ENCODE measurements at places on chromosomes 1 and 21.

GRCh38 chr1:9294405-9294773 is 1.7 kb downstream of the SPSB1 start:
- DNase-seq: no peak

DNA sequence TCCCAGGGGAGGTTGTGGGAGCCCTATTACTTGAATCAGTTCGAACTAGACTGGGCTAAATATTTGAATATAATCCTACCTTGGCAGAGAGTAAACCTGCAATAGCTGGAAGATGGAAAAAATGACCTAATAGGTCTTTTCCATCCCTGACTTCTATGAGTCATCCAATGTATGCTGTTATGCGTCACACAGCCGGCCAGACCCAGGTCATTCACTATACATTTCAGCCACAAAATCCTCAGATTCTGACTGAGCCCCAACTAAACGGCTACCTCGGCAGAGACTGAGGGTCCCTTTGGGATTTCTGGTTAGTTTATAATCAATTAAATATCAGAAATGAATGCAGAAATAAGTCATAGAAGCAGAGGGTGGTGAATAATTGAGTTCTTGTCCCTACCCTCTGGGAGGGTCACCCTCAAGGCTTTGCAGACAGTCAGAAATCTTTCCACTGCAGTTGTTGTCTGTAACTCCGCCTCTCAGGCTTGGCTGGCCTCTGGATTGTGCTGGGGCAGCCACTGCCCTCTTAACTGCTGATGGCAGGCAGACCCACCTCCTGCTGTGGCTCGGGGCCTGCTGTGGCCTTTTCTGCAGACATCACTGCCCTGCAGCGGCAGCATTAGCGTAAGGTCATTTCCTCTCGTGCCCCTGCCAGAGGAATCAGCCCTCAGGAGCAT is 240.5 kb downstream of the TGFB2 start:
- DNase-seq: peak; percentile 37

GRCh38 chr1:211328866-211329475 is 2.3 kb downstream of the TRAF5 start:
- no peak for DNase-seq

- no peak for DNase-seq
These were observed 353.6 kb downstream of the BRINP3 start for GRCh38 chr1:190124068-190124467.

DNA sequence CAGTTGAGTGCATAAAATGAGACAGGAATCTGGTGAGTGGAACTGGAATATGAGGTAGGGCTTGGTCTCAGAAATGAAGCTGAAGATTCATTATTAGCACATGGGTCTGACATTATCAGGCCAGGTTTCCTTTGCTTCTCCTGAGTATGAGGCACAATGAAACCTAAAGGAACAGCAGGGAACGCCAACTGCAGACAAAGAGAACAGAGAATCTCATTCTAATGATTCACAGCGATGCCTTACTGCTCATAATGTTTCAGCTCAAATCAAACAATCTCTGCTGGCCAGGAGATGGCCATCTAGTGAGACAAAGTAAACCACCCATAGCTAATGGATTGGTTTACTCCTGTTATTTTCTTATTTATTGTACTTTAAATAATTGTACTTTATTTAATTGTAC is 133.5 kb downstream of the C1orf21 start:
- no peak for DNase-seq

GRCh38 chr1:78360584-78360983 is 130.2 kb upstream of the PTGFR start:
- DNase-seq: no peak

DNA sequence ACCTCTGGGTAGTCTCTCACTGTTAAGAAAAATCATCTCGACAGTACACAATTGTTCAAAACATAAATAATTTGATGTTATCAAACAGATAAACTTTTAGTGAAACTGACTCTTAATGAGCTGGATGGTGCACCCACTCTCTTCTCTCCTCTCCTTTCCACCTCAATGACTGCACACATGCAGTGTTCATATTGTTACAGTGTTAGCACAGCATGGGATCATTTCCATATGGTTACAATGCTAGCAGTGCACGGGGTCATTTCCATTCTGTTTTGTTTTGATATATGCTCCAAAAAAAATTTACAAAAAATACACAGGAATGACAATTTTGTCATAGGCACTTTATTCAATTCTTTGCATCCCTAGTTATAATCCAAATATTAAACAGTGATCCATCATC is 26.4 kb upstream of the RNF187 start:
- DNase-seq: no peak

DNA sequence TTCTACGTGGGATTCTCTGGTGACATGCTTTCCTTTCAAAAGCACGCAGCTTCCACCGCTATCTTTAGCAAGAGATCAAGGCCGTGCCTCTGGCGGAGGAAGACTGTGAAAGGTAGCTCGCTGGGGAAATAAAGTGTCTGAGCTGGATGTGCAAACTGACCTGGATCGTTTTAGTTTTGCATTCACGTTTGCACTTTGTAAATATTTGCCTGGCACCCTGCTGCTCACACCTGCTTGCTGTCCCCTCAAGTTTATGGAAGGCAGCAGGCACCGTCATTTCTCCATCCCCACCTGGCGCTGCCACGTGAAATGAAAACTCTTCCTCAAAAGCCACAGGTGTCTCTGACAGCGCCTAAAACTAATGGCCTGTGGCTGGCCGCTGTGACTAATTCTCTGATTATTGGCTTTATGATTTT is 44.0 kb upstream of the TARDBP start:
- no peak for DNase-seq

DNA sequence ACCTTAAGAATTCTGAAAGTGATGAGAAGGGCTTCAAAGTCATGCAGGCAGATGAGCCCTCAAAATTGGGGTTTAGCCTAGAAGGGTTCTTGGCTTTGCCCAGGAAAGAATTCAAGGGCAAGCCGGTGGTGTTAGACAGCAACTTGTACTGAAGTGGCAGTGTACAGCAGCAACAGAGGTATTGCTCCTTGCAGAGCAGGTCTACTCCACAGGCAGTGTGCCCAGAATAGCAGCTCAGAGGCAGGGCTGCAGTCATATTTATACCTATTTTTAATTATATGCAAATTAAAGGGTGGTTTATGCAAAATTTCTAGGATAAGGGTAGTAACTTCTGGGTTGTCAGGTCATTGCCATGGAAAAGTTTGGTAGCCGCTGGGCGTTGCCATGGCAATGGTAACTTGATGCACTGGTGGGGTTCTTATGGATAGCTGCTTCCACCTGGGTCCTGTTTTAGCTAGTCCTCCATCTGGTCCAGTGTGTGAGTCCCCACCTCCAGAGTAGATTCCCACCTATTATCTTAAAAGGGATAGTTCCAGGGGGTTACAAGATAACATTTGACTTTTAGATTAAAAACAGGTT is 57.9 kb upstream of the CR2 start:
- no peak for DNase-seq

GRCh38 chr1:205188098-205188497 is 23.4 kb downstream of the DSTYK start:
- no peak for DNase-seq

GRCh38 chr1:63328781-63329180 is 6.4 kb downstream of the FOXD3 start:
- no peak for DNase-seq

- no peak for DNase-seq
These were observed 17.7 kb upstream of the ZSCAN20 start for GRCh38 chr1:33454646-33455282.

DNA sequence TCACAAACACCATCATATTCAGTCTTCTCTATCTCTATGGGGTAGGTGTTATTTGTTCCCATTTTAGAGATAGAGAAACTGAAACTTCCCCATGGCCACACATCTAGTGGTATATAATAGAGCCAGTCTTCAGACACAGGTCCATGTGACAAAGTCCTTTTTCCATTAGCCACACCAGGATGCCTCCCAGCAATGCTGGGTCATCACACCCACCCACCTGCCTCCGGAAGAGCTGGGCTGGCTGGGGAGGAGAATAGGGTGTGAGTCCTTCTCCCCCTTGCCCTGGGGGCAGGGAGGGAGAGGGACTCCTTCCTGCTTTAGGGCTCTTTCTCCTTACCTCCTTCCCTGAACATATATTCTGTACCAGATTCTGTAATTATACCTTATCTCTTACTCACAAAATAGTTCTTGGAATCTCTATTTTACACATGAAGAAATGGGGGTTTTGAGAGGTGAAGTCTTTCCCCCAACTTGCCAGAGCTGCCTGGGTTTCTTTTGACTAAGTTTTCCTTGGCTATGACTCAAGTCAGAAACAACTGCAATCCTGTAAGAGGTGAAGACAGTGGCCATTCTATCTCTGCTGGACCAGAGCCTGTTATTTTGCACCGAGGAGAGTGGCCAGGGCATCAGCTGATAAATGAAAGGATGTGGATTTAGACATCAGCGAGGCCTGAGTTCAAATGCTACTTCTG is 30.0 kb downstream of the SOX13 start:
- DNase-seq: no peak

DNA sequence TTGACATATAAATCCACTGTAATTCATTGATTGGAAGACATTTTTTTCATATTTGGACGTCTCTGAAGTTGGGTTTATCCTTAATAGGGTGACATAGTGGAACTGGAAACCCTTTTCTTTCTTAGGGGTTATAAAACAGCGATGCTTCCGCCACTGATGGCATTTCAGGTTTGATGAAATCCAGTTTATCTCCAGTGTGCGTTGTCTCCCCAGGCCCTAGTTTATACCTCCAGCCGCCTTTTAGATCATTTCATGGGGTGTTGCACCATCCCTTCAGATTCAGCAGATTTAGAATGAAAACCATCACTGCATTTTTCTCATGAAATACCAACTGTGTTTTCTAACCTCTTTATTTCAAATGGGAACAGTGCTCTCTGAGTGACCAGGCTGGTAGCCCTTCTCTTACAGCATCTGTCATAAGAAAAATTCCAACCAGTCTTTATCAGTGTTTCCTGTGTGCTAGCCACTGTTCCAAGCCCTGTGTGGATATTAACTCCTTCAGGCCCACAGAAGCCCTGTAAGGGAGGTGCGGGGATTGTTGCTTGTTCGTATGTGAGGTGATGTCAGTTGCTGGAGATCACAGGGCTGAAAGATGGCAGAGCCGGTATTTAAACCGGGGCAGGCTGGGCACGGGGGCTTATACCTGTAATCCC is 19.0 kb downstream of the H6PD start:
- DNase-seq: no peak

DNA sequence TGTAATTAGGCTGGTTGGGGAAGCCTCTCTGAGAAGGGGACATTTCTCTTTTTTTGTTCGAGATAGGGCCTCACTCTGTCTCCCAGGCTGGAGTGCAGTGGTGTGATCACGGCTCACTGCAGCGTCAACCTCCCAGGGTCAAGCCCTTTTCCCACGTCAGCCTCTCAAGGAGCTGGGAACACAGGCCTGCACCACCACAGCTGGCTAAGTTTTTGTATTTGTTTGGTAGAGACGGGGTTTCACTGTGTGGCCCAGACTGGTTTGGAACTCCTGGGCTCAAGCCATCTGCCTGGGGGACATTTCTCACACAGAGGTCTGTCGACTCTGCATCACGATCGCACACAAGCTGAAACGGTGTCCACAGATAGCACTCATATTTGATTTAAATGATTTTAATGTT is 39.7 kb downstream of the HUNK start:
- no peak for DNase-seq

GRCh38 chr1:12076425-12077005 is 13.4 kb downstream of the TNFRSF8 start:
- DNase-seq: no peak

DNA sequence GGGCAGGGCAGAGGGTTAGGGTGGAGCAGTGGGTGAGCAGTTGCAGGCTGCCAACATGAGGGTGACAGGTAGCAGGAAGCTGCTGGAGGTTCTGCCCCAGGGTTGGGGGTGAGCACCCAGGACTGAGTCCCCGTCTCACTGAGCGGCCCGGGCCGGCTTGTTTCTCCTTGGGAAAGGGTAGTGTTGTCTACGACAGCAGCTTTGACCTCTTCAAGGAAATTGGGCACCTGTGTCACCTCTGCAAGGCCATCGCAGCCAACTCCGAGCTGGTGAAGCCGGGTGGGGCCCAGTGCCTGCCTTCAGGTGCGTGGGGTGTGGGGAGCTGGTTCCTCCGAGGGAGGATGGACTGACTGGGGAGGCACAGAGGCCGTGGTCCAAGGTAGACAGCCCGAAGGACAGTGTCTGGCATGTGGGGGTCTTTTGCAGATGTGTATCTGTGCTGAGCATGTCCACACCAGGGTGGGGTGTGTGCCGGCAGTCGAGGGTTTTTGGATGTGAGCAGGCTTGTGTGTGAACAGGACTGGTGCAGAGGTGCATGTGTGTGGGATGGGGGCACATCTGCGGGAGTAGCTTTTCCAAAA is 51.9 kb downstream of the DISP3 start:
- DNase-seq: no peak

- DNase-seq: no peak
These were observed 106.6 kb upstream of the POU3F1 start for GRCh38 chr1:38153066-38153777.

DNA sequence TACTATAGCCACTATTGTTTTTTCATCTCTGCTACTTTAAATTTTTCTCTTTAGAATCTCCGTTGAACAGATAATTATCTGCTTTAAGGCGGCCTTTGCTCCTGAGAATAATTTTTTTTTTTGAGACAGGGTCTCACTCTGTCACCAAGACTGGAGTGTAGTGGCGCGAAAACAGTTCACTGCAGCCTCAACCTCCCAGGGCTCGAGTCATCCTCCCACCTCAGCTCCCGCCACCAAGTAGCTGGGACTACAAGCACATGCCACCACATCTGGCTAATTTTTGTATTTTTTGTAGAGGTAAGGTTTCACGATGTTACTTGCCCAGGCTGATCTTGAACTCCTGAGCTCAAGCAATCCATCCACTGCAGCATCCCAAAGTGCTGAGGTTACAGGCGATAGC is 28.6 kb downstream of the TRIT1 start:
- no peak for DNase-seq

DNA sequence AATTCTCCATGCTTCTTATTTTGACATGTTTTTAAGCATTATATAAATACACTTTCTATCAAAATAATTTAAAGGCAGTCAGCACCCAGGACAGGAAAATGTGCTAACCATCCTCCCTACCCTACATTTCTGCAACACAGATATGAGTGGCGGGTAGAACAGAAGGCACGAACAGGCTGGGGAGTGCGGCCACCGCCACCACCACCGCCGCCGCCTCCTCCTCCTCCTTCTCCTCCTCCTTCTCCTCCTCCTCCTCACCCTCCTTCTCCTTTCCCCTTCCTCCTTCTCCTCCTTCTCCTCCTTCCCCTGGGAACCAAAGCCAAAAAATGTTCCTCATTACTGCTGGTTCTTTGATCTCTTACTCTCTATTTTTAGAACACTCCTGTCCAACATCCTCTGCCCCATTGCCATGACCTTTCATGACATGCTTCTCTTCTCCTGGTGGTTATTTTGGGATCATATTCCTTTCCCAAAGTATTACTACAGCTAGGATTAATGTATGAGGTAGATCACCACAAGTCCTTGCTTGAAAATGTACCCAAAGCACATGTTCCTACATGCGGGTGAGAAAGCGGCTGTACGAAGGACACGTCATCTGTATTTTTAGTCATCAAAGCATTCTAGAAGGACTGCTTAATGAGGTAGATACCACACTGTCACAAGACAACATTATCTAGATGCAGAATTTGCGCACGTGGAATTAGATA is 24.5 kb upstream of the CCN1 start:
- no peak for DNase-seq

- DNase-seq: no peak
These were observed 432 bp upstream of the SIM2 start for GRCh38 chr21:36698385-36698980.

- DNase-seq: peak; percentile 68
These were observed 5.3 kb upstream of the SLC6A9 start for GRCh38 chr1:44036409-44037139.

- DNase-seq: peak; percentile 46
These were observed 552 bp downstream of the UBR4 start for GRCh38 chr1:19209439-19209989.

GRCh38 chr1:182611326-182611725 is 7.1 kb upstream of the RGS16 start:
- DNase-seq: no peak

Measured in left cardiac atrium (tissue), 4 donors.